ENCODE measurements at places on chromosomes 6 and 20.
A peak's percentile ranks its signal among the peaks of the same experiment; 100 is the strongest.

GRCh38 chr6:151379933-151380847, 11.2 kb downstream of the ZBTB2 start:
- no peak for DNase-seq

- DNase-seq, result no peak
These were observed 168.0 kb upstream of the PHACTR1 start for GRCh38 chr6:12548526-12548925.

- no peak for DNase-seq
These were observed 187.5 kb downstream of the MOXD1 start for GRCh38 chr6:132213732-132214131.

GRCh38 chr20:48648482-48649051, 179.2 kb downstream of the PREX1 start:
- no peak for DNase-seq

- no peak for DNase-seq
These were observed 268.3 kb downstream of the CDKAL1 start for GRCh38 chr6:20802596-20802995.

DNA sequence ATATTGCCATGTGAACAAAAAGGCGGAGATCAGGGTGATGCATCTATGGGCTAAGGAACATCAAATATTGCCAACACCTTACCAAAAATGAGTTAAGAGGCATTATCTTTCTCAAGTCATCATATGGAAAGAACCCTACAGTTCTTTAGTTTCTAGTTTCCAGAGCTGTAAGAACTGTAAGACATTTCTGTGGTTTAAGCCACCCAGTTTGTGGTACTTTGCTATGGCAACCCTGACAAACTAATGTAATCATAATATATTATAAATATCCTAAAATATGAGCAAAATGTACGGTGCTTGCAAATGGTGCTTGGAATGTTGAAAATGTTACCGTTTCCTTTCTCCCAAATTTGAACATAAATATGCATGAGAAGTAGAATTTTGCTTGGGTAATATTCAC, 349.6 kb downstream of the PHF3 start:
- no peak for DNase-seq

DNA sequence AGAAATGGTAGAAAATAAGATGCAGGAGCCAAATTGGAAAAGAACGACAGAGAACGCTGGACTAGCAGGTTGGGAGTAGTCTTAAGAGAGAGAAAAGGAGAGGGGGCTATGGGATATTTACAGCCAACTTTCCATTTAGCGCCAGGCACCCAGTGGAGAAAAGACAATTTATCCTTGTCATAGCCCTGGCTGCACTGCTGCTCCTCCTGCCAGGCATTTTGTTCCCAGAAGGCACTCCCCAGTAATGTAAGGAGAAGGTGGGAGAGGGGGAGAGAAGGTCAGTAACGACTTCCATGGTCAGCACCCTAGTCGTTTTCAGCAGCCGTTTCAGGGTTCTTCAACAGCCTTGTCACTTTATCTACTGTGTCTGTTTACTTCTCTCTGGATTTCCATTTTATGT, 159.0 kb downstream of the TRMT11 start:
- DNase-seq, result no peak

DNA sequence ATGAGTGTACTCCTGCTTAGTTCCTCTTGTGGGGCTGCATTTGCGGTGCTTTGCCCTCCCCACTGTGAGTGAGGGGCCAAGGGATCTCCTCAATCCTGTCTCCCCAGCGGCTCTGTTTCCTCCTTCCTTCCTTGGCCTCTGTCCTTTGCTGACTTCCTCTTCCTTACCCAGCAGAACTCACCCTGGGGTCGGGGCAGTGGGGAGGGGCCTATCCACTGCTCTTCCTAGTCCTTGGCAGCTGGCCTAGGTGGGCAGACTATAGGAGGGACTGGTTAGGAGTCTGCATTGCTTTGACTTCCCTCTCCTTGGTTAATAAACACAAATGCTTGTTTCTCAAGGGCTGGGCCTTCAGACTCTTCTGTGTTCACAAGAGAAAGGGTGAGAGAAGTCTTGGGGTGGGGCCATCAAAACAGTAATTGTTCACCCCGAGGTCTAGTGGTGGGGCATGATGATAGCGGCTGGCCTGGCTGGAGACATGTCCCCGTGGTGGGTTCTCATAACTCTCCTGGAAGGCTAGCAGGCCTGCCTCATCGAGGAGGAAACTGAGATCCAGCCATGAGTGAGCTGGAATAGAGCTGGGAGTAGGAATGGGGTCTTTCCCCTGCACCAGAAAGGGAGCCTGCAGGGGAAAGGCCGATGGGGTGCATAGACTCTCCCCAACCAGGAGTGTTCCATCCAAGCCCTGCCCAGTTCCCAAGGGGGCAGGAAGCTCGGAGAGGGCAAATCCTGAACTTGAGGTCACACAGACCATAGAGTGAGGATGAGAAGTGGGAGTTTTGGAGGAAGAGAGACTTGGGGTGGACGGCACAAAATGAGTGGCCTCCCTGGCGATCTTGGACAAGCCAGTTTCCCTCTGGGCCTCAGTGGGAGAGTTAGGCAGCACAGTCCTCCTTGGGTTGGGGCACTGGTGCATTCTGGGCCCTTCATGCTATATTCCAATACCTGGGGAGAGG, 12.7 kb downstream of the FAM110A start:
- DNase-seq, result no peak

GRCh38 chr20:23161968-23162696, 76.0 kb upstream of the CD93 start:
- no peak for DNase-seq

DNA sequence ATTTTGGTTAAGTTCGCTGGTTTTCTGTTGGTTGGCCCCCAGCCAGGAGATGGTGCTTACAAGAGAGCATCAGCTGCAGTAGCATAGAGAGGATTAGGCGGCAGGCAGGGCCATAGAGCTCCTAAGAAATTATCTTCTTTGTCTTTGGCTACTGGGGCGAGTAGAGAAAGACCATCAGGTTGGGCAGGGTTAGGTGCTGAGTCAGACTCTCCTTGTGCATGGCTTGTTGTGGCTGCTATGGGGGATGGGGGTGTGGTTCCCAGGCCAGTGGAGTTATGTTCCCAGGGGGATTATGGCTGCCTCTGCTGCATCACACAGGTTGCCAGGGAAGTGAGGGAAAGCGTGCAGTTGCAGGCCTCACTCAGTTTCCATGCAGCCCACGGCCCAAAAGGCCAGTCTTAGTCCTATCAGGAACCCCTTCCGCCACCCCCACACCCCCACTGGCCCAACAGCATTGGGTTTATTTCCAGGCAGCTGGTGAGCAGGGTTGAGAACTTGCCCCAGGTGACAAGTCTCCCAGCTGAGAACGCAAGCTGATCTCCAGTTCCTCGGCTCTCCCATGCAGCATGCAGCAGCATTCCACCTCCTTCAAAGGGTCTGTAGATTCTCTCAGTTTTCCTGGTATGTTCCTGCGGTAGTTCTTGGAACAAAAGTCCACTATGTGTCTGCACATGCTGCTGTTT, 243.7 kb downstream of the UTRN start:
- DNase-seq, result no peak

- DNase-seq, result peak; percentile 4
These were observed 343 bp downstream of the SNAP91 start for GRCh38 chr6:83708546-83708969.

DNA sequence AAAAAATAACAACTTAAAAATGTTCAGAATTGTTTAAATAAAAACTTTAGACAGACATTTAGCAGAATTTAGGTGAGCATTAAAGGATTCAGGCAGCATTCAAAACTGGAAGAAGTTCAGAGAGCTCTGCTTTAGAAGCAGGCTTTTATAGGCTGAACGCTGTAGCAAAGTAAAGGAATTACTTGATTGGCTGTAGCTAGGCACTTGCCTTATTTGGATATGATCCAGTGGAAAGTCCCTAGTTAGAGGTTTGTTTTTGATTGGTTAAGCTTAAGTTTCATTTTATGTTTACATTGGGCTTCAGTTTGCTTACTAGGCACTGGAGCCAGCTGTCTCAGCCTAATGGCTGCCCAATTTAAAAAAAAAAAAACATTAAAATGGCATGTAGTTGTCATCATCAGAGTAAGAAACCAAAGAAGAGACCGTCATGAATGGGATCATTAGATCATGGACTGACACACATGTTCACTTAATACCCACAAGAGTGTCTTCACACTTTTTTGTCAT, 65.1 kb downstream of the CBFA2T2 start:
- DNase-seq, result peak; percentile 79

DNA sequence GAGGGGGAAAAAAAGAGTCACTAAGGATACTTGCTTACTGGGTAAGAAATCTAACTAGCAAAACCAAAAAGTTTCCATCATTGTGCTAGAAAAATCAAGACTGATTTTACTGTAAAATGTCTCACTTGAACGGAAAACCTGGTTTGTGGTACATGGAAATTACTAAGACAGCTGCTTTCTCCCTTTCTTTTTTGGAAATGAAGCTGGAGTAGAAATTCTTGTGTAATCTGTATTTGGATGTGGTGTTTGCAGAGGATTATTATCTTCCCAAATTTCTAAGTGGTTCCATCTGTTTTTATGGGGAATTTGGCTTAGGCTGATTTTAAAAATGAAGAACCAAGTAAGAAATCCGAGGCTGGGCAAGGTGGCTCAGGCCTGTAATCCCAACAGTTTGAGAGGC, 20.4 kb downstream of the EPB41L2 start:
- DNase-seq, result no peak

DNA sequence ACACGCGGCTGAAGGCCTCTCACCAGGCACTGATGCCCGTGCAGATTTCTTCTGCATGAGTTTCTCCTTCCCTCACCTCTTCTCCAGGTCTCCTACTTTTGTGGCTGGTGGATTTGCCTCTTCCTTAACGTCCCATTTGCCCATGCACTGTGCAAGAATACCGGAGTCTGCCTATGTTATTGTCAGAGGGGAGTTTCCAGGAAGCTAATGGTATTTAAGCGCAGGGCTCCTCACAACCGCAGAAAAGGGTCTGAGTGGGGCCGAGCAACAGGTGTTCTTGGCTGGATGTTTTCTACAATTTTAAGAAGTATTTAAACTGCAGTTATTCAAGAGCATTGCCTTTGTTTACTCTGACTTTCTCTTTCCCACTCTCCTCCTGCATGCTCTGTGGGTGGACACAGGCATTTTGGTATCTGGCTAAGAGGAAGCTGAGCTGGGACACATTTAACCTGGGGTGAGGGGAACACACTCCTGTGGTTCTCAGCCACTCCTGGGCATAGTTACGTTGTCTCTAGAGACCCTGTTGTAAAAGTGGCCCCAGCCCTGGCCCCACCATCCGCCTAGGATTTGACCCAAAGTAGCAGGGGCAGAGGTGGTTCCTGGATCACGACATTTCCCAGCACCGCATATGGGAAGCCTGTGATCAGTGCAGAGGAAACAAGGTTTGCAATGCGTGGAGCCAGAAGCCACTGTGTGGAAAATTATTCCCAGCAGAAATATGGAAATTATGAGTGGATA, 34.4 kb downstream of the GGTLC1 start:
- DNase-seq, result no peak

GRCh38 chr6:118656847-118657451, 5.6 kb upstream of the CEP85L start:
- no peak for DNase-seq

GRCh38 chr20:62120990-62121775, 1.1 kb upstream of the LSM14B start:
- DNase-seq, result no peak

- DNase-seq, result no peak
These were observed 207.6 kb downstream of the TBC1D7 start for GRCh38 chr6:13120483-13121482.

GRCh38 chr6:132399376-132400074, 1.8 kb downstream of the MOXD1 start:
- DNase-seq, result no peak

DNA sequence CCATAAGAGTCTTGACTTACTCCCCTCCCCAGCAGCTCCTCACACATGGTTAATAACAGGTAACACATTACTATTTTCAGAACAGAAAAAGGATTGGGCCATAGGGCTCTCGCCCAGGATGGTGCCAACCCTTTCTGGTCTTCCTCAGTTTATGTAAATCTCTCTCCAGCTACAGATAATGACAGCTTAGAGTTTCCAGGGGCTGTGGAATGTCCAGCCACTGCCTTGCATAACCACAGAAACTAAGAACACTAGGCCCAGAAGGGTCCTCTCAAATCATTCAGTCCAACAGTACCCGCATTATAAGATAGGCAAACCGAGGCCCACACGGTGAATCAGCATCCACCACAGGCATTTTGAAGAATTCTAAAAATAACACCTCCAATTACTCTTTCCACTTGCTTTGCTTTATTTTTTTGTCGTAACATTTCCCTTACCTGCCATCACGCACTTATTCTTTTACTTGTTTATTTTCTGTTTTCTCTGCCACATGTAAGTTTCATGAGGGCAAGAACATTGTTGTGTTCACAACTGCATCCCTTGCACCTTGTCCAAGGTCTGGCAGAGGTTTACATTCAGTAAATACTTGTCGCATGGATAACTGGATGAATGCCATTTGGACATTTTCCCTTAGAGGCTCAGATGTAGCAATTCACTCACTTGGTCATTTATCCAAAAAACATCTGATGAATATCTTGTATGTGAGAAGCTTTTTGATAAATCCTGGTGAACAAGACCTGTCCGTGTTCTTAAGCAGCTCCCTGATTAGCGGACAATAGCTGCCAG, 6.4 kb upstream of the SDC4 start:
- DNase-seq, result no peak

DNA sequence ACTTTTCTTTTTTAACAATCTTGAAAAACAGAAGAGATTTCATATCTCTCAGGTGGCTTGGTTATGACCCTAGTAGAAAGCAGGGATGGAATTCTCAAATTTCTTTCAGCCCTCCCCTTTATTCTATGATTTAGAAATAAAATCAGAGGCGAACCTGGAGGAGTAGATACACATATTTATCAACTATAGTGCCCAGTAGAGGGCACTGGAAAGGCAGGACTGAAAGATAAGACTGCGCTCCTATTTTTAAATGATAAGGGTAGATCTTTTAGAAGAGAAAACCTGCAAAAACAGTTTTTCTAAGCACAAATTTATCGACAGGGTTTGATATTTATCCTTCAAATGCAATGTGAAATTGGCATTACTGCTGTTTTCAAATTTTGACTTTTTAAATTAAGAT, 1296.6 kb downstream of the EPHA7 start:
- DNase-seq, result no peak

DNA sequence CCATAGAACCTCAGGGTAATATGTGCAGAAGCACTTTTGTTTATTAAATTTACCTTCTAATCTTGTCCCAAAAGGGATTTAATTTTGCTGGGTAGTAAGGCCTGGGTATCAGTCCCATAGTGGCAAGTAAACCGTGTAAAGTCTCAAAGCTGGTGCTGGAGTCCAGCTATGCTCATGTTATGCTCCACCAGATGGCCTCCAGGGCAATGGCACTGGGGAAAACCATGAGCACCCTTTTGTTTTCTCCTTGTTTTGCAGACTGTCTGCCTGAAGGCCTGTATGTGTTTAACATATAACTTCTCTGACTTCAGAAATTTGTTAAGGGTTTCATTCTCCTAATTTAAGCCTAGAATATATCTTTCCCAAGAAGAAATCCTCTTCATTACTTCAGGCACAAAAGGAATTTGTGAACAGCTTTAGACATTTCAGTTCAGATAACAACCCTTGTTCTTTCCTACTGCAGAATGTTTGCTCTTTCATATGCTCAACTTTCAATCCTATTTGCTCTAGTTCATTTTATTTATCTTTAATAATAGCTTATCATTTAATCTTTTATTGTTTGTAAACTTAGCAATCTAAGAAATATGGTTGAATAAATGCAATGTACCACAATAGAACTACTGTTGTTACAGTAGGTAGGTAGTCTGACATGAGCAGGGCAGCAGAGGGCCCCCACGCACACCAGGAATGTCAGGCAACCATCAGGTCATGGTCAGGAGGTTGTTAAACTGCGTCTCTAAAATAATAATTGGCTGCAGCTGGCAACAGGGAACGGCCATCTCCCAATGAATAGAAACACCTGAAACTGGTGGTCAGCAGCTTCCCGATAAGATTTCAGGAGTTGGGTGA, 162.8 kb downstream of the TENT5A start:
- DNase-seq, result no peak

- no peak for DNase-seq
These were observed 379.0 kb downstream of the PHF3 start for GRCh38 chr6:64014595-64014994.

Data from HTR-8/SVneo (cell line).